ENCODE measurements at places on chromosomes 6 and 20.

- DNase-seq = no peak
These were observed 784 bp downstream of the FKBP5 start for GRCh38 chr6:35687658-35688604.

GRCh38 chr20:37727957-37728634, 34.3 kb downstream of the CTNNBL1 start:
- no peak for DNase-seq

DNA sequence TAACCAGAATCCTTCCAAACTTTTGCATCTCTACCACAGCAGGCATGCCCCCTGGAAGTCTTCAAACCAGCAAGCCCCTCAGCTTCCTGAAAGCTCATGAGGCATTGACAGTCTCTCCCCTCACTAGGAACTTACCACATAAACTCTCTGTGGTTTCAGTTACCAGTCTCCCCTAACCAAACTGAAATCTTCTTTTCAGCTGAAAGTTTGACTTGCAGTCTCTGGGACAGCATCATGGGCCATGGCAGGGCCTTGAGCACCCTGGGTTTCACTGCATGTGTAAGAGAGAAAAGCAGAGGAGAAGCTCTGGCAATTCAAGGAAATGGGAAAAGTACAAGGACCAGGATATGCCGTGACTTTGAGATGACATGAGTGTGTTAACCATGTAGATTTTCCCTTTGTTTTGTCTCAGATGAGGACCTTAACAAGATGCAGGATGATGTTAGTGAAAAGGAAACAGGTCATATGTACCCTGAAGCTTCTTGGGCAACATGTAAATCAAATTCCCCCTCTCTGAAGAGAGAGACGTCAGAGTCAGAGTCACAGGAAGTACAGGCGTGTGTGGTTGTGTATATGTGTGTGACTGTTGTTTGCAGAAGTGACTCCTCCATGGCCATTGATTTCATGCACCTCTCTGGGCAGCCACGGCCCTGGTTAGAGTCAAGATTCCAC, 106.3 kb downstream of the TNFRSF21 start:
- no peak for DNase-seq

GRCh38 chr6:25218346-25218745, 60.8 kb upstream of the CARMIL1 start:
- no peak for DNase-seq

DNA sequence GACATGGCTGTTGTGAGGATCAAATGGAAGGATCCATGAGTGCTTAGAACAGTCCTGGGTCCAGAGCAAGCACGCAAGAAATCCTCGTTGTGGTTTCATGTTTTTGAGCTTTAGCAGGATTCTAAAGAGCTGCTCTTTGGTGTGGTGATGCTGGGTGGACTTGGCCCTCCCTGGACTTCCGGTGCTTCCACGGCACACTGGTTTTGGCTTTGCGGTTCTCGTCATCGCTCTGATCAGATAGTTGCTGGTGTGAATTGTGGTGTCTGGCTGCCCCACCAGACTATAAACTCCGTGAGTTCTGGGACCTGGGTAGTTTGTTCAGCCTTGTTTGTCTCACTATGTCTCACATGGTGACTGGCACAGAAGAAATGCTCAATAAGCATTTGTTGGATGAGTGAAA, 3.3 kb downstream of the HNF4A start:
- DNase-seq = no peak

DNA sequence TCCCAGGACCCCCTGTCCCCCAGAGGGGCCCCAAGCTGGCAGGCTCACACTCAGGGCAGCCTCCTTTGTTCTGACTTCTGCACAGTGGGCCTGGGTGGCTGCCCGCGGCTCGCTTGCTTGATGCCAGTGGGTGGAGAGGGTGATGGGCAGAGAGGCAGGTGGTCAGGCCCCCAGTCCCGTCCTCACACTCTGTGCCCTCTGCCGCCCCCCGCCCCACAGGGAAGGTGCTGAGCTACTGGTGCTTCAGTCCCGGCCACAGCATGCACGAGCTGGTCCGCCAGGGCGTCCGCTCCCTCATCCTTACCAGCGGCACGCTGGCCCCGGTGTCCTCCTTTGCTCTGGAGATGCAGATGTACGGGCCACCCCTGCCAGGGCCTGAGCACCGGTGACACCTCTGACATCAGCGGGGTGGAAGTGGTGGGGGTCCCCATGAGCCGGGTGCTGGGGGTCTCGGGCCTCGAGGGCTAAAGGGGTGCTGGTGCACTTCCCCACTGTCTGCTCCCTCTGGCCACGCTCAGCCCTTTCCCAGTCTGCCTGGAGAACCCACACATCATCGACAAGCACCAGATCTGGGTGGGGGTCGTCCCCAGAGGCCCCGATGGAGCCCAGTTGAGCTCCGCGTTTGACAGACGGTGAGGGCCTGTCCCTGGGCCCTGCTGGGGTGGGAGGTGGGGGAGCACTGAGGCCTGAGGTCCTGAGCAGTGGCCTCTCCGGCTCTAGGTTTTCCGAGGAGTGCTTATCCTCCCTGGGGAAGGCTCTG, 8.9 kb upstream of the TNFRSF6B start:
- no peak for DNase-seq

- peak; percentile 77 for DNase-seq
These were observed 36.6 kb upstream of the LTV1 start for GRCh38 chr6:143806282-143807102.

DNA sequence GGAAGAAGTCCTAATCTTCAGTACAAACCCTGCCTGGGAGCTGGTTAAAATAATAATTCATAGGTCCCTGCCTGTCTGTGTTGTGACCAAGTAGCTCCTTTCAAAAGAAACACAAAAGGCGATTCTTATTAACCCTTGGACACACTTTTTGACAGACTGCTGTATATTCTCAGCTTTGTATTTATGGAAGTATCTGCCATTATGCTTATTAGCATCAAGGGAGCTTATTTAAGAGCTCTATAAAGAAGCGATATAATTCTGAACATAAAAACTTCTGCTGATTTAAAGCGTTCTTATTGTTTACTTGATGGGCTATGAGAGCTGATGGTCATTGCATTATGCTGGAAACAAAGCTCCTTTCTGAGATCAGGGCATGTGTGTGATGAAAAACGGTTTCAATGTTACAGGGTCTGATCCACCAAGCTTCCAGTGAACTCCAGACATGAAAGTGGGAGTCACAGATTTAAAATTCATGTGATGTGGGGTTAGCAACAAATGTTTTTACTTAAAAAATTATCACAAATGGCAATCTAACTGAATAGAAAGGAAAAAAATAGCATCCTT, 181.8 kb upstream of the PDE10A start:
- no peak for DNase-seq

DNA sequence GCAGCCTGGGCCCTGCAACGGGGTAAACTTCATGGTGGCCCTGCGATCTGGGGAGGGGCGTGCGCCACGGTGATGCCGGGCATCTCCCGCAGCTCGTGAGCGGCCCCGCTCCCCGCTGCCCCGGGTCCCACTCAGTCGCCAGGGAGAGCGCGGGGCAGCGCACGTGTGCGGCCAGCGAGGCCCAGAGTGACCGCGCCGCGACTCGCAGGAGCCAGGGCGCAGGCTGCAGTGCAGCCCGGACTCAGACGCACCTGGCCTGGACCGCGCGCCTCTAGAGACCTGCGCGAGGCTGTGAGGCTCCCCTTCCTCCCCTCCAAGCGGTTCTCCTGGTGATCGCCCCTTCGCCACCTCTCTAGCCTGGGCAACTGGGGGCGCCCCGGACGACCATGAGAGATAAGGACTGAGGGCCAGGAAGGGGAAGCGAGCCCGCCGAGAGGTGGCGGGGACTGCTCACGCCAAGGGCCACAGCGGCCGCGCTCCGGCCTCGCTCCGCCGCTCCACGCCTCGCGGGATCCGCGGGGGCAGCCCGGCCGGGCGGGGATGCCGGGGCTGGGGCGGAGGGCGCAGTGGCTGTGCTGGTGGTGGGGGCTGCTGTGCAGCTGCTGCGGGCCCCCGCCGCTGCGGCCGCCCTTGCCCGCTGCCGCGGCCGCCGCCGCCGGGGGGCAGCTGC, 652 bp downstream of the BMP6 start:
- DNase-seq = no peak

DNA sequence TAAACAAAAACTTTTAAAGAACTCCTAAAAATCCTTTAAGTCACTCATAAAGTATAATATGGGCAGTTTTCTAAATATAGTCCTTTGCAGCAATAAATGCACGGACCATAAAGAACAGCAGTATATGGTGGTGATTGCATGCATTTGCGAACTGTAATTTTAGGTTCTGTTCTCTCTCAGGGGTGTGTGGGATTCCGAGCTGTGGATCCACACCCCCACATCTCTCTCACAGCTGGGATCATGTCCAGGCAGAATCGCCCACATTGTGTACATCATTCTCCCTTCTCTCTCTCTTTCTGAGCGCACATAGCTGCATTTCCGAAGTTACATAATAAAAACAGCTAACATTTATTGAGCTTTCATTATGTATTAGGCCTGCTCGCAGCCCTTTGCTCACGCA, 28.6 kb downstream of the SLC52A3 start:
- DNase-seq = no peak

DNA sequence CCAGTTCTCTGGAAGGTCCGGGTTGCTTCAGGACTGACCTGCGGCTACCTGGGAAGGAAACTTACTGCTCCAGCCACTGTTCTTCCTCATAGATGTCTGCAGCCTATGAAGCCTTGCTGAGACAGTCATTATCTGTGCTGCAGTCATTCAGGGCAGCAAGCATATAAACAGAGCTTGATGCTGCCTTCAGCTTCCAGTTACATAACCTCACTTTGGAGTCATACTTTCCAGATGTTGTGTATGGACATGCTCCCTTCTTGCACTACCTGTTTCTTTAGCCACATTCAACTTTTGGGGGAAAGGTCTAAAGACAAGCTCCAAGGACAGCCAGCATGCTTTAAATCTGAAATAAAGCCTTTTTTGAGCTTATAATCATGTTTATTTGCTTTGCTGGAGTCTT, 98.1 kb downstream of the SLC24A3 start:
- no peak for DNase-seq

GRCh38 chr20:23129266-23129665, 43.1 kb upstream of the CD93 start:
- DNase-seq = no peak

- DNase-seq = no peak
These were observed 45.0 kb downstream of the LIN28B start for GRCh38 chr6:105001906-105002305.

GRCh38 chr6:56767892-56768531, 125.3 kb upstream of the DST start:
- DNase-seq = no peak

GRCh38 chr6:64074981-64075380, 439.4 kb downstream of the PHF3 start:
- no peak for DNase-seq

DNA sequence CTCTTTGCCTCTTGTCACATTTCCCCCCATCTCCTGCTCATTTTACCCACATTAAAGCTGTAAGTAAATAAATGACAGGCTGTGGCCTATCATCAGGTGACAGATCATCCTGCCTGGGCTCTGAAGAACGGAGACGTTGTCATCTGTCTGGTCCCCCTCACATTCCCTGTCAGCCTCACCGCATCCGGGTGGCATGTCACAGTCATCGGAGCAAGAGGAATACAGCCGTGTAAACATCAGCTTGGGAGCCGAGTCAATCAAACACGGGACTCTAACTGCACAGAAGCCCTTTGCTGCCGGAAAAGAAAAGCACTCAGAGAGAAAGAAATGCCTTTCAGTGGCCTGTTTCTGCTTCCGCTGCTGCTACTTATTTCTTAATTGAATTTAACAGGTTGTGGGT, 371.9 kb upstream of the ID4 start:
- DNase-seq = no peak

DNA sequence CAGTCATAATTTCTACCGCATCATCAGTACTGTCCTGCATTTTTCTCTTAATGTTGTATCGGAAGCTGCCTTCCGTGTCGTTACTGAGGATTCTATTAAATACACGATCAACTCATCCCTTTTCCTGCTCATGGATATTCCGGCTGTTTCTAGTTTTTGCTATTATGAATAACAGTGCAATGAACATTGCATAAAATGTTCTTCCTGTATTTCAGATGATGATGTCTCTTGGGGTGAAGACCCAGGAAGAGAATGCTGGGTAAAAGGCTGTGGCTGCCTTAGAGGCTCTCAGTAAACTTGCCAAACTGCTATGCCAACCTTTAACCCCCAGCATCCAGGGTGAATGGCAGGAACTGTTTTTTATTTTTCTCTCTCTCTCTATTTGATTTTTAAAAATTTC, 24.1 kb upstream of the EPB41L1 start:
- no peak for DNase-seq

DNA sequence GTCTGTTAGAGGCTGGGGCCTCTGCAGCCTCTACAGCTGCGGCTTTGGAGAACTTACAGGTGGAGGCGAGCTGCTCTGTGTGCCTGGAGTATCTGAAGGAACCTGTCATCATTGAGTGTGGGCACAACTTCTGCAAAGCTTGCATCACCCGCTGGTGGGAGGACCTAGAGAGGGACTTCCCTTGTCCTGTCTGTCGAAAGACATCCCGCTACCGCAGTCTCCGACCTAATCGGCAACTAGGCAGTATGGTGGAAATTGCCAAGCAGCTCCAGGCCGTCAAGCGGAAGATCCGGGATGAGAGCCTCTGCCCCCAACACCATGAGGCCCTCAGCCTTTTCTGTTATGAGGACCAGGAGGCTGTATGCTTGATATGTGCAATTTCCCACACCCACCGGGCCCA, 2.6 kb downstream of the TRIM39 start:
- DNase-seq = peak; percentile 95

- DNase-seq = no peak
These were observed 123.1 kb downstream of the MRPL14 start for GRCh38 chr6:44004136-44004535.

GRCh38 chr6:166866839-166867637, 89.3 kb downstream of the RNASET2 start:
- no peak for DNase-seq

DNA sequence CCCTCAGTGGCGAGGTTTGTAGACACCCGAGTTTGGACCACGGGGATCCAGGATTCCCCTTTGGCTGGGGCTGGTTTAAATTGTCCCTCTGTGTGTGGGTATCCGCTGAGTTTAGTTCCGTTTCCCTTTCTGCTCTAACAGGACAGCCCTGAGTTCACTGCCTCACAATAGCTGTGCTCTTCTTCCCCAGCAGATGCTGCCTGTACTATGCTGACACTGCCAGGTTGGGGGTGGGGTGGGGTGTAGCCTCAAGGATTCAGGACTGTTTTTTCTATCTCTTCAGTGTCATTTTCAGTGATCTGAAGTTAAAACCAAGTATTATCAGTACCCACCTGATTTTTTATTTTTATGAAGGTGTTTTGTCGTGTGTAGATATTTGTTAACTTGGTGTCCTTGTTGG, 655.0 kb downstream of the COL12A1 start:
- DNase-seq = no peak

GRCh38 chr6:129710450-129711270, 683 bp upstream of the ARHGAP18 start:
- no peak for DNase-seq

- no peak for DNase-seq
These were observed 20.0 kb downstream of the TAF4 start for GRCh38 chr20:62045529-62046285.

- DNase-seq = no peak
These were observed 7.1 kb upstream of the TMEM14A start for GRCh38 chr6:52663936-52664185.
